ENCODE measurements at places on chromosomes 11 and 22.

- DNase-seq = no peak
Observed at GRCh38 chr22:34800260-34800980, 265.5 kb upstream of the ISX start.

GRCh38 chr11:44221992-44222391 is 87.9 kb downstream of the ALX4 start:
- DNase-seq = no peak

DNA sequence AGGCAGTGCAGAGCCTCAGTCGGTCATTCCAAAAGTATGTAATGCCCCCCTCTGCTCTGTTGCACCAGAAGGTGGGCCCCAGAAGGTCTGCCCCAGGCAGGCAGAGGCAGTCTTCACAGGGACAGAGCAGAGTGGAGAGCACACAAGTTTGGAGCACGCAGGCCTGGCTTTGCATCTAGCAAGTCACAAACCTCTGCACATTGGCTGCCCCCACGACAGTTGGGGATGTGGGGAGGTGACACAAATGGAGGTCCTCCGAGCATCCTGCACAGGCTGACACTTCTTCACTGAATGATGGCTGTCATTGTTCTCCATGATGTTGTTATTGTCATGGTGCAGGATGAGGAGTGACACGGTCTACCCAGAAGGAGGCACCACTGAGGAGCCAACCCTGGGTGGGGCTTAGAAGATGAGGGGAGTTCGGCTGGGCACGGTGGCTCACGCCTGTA is 11.9 kb downstream of the TOM1 start:
- DNase-seq = no peak

GRCh38 chr22:39215070-39215396 is 29.7 kb downstream of the PDGFB start:
- DNase-seq = no peak

- no peak for DNase-seq
Observed at GRCh38 chr22:40631925-40632324, 4.6 kb downstream of the MRTFA start.

GRCh38 chr11:57776031-57776521 is 14.5 kb downstream of the CTNND1 start:
- no peak for DNase-seq
